ENCODE measurements at places on chromosomes 6 and 20. TPM values are rescaled to one million over a fixed set of nuclear protein-coding genes. Genes with fewer than 3 reads are reported as not detected.
A peak's percentile ranks its signal among the peaks of the same experiment; 100 is the strongest.

Gene HAO1
- total RNA-seq: not detected

GRCh38 chr6:7919871-7920270, 9.3 kb upstream of the TXNDC5 start:
- no peak overlapping the region for H3K27ac ChIP-seq
- no peaks in the 10 kb centered on the region for H3K4me1 ChIP-seq
- H3K36me3 ChIP-seq: no peaks in the 10 kb centered on the region
- H3K4me3 ChIP-seq: no peak overlapping the region
- DNase-seq: peak; percentile 34
- H3K27me3 ChIP-seq: peaks cover 8% of the 10 kb centered on the region

DNA sequence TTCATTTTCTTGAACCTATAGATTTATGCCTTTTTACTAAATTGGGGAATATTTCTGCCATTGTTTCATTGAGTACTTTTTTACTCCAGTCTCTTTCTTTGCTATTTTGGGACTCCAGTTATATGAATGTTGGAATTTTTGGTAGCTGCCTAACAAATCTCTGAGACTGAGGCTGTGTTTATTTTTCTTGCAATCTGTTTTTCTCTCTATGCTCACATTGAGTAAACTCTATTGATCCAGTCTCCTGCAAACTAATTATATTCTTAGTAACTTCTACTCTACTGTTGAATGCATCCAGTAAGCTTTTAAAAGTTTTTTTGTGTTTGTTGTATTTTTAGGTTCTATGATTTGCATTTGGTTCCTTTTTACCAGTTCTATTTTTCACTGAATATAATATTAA, 903.4 kb upstream of the GJE1 start:
- H3K4me3 ChIP-seq: no peak overlapping the region
- H3K27me3 ChIP-seq: no peaks in the 10 kb centered on the region
- H3K4me1 ChIP-seq: no peaks in the 10 kb centered on the region

GRCh38 chr6:52261229-52261628, 16.9 kb upstream of the IL17F start:
- H3K27ac ChIP-seq: no peak overlapping the region
- no peak overlapping the region for H3K4me3 ChIP-seq
- no peaks in the 10 kb centered on the region for H3K27me3 ChIP-seq
- no peak for DNase-seq
- H3K4me1 ChIP-seq: peaks cover 12% of the 10 kb centered on the region
- H3K36me3 ChIP-seq: peaks cover 49% of the 10 kb centered on the region

DNA sequence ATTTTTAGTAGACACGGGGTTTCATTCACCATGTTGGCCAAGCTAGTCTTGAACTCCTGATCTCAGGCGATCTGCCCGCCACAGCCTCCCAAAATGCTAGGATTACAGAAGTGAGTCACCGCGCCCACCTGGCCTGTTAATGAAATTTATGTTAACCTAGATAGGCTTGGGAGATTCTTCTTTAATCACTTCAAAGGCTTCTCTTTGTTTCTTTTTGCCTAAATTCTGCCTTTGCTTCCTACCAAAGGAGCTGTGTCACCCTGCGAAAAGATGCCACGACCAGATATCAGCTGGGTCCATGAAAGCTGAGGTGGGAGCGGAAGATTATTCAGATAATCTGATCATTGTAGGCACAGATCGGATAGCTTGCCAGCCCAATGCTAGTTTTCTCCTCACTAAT, 75.3 kb downstream of the GMPR start:
- peaks cover 9% of the 10 kb centered on the region for H3K36me3 ChIP-seq
- H3K27me3 ChIP-seq: no peaks in the 10 kb centered on the region
- no peak for DNase-seq

Data from activated CD8-positive, alpha-beta T cell treated with anti-CD3 and anti-CD28 coated beads for 36 hours (primary cell).